Kasumi-1 (cell line): ENCODE measurements at places on chromosomes 6 and 20.

- peak; percentile 87 for DNase-seq
These were observed 9.5 kb downstream of the C20orf202 start for GRCh38 chr20:1212607-1213396.

- DNase-seq: no peak
These were observed 97.6 kb downstream of the FAM50B start for GRCh38 chr6:3946778-3947177.

DNA sequence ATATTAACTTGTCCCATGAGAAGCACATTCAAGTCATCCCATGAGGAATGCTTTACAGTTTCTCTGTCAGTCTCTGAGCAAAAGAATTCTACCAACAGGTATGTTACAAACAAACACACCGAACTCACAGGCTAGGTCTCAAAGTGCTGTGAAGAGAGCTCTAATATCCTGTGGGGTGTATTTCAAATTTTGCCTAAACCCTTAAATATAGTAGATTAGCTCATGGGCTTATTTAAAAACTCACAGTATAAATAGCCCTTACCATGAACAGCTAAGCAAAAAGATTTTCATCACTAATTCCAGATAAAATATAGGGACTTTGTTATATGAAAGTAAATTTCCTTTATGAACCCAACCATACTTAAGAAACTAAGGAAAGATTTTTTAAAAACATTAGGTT is 77.8 kb downstream of the FILIP1 start:
- DNase-seq: no peak

DNA sequence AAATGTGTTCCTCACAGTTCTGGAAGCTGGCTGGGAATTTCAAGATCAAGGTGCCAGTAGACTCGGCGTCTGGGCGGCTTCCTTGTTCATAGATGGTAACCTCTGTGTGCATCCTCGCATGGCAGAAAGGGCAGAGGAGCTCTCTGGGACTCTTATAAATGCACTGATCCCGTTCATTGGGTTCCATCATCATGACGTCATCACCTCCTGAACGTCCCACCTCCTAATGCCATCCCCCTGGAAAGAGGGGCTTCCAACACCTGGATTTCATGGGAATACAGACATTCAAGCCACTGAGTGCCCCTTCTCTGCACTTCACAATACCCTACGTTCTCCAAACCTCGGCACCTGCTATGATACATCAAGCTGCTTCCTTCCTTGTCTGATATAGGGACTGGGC is 37.5 kb upstream of the THBS2 start:
- DNase-seq: no peak

DNA sequence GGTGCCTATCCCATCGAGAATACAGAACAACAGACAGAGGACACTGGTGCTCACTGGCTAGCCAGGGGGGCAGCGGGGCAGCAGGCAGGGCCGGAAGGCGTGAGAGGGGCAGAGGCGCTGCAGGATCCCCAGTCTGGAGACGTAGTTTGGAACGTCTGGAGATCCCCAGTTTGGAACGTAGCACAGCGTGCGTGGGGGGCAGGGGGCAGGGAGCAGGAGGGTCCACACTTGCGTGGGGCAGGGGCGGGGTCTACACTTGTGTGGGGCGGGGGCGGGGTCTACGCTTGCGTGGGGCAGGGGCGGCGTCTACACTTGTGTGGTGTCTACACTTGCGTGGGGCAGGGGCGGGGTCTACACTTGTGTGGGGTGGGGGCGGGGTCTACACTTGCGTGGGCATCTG is 107.2 kb downstream of the DACT2 start:
- DNase-seq: no peak

DNA sequence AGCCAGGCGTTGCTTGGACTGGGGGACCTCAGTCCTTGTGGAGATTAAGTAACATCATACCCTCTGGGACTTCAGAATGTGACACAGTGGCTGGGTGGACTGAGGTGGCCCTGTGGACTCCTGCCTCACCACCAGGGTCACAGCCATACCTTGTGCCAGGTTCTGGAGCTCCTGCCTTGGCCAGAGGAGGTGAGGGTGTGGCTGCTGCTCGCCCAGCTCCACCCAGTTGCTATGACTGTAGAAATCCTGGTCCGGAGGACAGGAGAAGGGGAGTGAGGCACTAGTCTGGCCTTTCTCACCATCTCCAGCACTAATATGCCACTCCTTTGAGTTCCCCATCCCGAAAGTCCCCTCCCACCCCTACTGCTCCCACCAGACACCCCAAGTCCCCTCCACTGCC is 1.9 kb downstream of the VWA7 start:
- DNase-seq: no peak

DNA sequence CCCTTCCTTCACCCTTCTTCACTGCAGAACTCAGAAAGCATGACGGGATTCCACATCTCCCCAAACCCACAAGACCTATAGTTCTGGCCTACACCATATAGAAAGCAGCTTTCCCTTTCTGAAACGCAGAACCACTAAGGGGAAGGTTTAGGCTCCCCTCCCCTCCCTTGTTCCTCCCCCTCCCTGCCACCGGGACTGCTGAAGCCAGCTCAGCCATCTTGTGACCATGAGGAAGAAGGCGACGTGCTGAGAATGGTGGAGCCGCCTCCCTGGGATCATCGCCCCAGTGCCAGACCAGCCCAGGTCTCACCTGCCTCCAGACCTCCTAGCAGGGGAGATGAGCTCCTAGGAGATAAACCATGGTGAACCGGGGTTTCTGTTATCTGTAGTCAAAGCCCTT is 19.6 kb downstream of the SERPINB6 start:
- no peak for DNase-seq

DNA sequence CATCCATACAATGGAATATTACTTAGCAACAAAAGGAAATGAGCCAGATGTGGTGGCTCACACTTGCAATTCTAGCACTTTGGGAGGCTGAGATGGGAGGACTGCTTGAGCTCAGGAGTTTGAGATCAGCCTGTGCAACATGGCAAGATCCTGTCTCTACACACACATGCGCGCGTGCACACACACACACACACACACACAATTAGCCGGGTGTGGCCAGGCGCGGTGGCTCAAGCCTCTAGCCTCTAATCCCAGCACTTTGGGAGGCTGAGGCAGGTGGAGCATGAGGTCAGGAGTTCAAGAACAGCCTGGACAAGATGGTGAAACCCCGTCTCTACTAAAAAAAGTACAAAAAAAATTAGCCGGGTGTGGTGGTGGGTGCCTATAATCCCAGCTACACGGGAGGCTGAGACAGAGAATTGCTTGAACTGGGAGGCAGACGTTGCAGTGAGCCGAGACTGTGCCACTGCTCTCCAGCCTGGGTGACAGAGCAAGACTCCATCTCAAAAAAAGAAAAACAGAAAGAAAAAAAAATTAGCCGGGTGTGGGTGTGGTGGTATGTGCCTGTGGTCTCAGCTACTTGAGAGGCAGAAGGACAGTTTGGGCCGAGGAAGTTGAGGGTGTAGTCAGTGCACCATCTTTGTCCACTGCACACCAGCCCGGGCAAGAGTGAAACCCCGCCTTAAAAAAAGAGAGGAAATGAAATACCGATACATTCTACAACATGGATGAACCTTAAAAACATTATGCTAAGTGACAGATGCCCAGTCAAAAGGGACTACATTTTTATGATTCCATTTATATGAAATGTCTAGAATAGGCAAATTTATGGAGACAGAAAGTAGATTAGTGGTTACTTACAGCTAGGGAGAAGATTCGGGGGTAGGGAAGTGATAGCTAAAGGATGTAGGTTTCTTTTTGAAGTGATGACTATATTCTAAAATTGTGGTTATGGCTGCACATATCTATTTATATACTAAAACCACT is 52.5 kb downstream of the RBL1 start:
- peak; percentile 16 for DNase-seq

- DNase-seq: no peak
These were observed 113.9 kb downstream of the FYN start for GRCh38 chr6:111759331-111759835.

DNA sequence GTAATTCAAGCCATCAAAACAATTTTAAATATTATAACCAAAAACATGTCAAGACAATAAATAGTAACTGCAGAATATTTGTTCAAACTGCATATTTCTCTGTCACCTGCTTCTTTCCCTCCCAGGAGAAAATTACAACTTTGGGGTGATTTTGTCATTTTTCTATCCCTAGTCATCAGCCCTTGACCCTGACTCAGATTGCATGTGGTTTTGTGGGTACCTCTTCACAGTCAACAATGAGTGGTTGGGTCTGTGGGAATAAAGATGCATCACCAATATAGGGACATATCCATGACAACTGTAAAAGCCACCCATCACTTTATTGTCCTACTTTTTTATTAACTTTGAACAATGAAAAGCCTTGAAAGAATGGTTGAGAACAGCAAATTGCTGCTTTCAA is 7.3 kb downstream of the COL10A1 start:
- DNase-seq: no peak

DNA sequence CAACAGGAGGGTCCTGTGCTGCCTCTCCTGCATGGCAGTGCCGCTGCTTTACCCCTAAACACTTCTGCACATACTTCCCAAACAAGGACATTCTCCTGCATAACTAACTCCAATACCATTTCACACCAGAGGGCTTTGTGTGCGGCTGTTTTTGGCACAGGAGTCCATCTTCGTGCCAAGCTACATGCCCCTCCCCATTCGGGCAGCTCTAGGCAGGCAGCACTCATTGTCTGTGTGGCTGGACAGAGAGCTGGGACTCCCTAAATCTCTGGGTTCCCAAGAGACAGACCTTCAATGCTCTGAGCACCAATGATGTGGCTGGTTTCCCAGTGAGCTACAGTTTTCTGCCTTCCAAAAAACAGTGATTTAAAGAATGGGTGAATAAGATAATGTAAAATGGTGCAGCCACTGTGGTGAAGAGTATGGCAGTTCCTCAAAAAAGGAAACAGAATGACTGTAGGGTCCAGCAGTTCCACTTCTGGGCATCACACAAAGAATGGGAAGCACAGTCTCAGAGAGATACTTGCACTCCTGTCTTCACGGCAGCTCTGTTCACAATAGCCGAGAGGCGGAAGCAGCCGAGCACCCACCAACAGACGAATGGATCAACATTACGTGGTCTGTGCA is 80.3 kb upstream of the DUSP22 start:
- no peak for DNase-seq

GRCh38 chr6:14147891-14148290 is 30.3 kb downstream of the CD83 start:
- DNase-seq: no peak

GRCh38 chr6:14880677-14881076 is 365.2 kb upstream of the JARID2 start:
- DNase-seq: no peak

GRCh38 chr6:26205161-26205624 is 118.0 kb downstream of the HFE start:
- peak; percentile 75 for DNase-seq

DNA sequence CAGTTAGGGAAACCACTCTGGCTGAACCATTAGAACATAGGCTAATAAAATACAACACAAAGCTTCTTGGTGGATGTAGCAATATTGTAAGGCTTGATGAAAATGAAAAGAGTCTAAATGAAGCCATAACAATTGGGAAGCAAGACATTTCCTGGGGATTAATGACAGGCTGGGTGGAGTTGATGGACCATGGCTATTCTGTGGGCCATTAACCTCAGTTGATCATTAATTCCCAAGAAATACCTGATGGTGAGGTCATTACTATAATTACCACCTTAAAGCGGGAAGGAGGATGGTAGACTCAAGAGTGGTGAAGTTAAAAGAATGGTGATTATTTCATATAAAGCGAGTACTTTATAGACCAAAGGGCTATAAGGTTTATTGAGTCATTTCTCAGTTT is 455.8 kb upstream of the MAP3K7 start:
- DNase-seq: no peak

- DNase-seq: no peak
These were observed 101.6 kb downstream of the TMEM200A start for GRCh38 chr6:130467146-130468050.

DNA sequence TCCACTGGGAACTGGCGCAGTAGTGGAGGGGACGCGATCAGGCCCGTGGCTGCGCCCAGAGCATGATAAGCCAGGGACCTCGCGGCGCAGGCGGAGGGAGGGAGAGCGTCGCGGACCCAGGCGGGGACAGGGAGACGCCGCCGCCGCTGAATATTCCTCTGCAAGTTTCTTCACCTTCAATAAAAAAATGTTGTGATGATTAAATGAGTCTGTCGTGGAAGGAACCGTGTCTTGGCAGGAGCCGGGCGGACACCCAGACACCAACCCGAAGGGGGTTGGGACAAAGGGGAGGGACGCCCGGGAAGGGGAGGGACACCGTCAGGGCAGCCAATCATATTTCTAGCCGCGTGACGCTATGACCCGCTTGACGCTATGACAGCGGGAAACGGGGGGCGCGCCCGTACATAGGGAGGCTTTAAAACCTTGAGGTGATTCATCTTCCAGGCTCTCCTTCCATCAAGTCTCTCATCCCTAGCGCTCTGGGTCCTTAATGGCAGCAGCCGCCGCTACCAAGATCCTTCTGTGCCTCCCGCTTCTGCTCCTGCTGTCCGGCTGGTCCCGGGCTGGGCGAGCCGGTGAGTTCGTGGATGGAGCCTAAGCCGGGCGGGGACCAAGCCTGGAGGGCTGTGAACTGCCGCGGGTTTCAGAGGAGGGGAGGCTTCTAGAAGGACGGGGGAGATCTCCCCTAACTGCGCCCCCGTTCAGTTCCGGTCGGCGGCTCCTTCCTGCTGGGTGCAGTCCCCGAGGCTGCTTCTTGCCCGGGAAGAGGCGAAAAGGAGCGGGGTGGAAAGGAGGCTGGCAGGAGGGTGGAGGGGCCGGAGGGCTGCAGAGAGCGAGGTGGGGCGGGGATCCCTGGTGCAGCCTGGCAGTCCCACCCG is at the start of gene ULBP2:
TSS of gene ULBP2 (plus strand) at position 432 of the 878 bp plus-strand sequence. CDS start at position 491, 59 bp downstream.
- peak; percentile 91 for DNase-seq

DNA sequence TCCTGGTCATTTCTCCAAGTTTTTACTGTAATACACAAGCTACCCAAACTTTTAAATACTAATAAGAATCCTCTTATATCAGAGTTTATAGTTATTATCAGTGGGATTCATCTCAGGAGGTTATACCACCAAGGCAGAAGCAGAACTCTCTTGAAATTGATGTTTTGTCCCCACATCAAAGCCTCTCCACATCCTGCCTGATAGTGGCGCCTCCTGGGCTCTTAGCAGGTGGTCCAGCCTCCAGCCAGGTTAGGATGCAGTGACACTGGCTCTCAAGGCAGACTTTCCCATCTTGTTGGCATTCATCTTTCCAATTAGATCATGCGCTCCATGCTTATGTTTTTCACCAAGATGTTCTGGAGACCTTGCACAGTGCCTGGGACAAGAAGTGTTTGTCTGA is 81.8 kb upstream of the INSM1 start:
- DNase-seq: no peak

DNA sequence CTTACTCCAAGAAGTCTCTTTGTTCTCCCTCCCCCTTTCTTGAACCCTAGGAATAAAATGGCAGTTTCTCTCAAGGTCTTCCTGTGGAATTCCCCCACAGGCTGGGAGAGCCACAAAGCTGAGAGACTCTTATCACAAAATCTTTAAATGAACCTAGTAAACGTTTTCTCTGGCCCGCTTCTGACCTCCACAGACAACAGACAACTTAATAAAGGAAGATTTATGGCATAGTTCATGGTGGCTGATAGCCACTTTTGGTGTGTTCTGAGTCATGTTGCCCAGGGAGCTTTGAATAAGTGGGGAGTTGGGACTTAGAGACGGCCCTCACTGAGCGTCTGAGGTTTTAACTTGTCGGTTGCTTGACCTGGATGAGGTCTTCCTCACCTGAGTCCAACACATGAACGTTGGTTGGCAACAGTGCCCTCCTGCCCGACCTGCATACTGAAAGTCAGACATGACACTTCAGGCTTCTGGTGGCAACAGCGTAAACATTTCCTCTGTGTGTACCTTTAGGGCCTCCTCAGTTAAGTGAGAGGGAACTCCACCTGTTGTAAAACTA is 124.1 kb downstream of the FOXO3 start:
- no peak for DNase-seq

GRCh38 chr20:19375395-19375794 is 163.0 kb downstream of the SLC24A3 start:
- DNase-seq: no peak
